T-helper 17 cell (primary cell): ENCODE measurements at places on chromosomes 4 and X.

GRCh38 chr4:59945716-59946115, 1254.4 kb upstream of the ADGRL3 start:
- DNase-seq: no peak

GRCh38 chr4:526189-526909, 27.3 kb downstream of the PIGG start:
- DNase-seq: no peak

DNA sequence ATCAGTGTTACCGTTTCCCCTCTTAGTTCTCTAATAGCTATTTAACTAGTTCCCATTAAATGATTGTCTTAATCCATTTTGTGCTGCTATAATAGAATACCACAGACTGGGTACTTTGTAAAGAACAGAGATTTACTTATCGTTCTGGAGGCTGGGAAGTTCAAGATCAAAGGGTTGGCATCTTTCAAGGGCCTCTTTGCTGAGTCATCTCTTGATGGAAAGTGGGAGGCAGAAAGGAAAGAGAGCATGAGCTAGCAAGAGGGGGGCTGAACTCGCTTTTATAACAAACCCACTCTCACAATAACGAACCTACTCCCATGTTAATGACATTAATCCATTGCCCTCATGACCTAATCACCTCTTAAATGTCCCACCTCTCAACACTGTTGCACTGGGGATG, 17.4 kb upstream of the NKX3-2 start:
- DNase-seq: no peak

DNA sequence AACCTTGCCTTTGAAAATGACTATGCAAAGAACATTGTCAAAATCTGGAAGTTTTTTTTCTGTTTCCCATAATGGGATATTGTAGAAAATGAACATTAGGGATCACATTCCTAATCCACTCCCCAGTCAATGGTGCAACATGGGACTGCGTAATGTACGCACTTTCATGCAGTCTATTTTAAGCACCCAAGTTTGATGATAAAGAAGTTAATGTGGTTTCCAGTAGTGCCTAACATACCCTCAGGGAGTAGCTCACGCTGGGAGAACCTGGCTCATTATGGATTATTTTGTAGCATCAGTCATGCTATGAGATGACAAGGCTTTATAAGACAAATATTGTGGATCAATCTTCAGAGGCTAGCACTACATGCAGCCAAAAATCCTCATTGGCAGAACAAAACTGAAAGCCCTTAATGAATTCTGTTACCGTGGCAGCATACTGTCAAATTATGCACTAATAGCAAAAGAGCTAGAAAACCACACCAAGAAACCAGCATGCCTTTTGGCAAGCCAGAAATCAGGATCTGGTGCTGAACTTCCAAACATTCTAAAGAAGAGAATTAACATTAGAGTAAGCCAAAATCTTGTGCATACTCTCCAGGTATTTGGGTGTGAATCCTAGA, 1392.8 kb upstream of the TENM3 start:
- no peak for DNase-seq
